HCT116 (cell line): ENCODE measurements at places on chromosomes 7 and 10.

- no peak for DNase-seq
Observed at GRCh38 chr7:91717681-91718470, 162.6 kb downstream of the MTERF1 start.

DNA sequence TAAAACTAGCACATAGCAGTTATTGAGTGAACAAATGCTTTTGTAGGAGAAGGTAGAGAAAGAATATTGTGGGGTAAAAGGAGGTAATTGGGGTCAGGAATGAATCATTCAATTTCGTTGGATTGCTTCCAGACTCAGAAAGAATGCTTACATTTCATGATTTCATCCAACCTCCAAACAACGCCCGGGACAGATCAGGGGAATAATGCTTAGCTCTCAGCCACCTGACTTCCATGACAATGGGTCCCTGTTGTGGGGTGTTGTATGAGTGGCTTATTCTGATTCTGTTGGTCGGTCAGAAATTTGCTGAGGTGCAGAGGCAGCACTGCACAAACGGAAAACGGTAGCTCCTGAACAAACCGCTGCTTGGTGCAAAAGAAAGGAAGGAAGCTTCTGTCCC, 24.0 kb upstream of the INPP5F start:
- no peak for DNase-seq

DNA sequence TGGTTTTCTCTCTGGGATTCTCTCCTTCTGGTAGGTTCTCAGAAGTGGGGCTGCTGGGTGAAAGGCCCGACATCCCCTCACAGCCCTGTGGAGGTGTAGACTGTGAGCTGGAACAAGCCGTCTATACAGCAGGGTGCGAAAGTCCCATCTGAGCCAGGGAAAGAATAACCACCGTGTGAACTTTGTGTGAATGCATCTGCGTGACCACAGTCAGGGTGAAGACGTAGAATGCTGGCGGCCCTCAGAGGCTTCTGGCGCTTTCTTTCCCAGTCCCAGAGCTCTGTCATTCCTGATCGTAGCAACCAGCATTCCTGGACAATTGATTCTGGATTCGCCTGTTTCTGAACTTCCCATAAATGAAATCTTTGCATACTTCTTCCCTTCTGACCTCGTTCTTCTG, 30.0 kb downstream of the ELFN1 start:
- DNase-seq = no peak

GRCh38 chr7:158246960-158247673, 340.5 kb downstream of the PTPRN2 start:
- no peak for DNase-seq

DNA sequence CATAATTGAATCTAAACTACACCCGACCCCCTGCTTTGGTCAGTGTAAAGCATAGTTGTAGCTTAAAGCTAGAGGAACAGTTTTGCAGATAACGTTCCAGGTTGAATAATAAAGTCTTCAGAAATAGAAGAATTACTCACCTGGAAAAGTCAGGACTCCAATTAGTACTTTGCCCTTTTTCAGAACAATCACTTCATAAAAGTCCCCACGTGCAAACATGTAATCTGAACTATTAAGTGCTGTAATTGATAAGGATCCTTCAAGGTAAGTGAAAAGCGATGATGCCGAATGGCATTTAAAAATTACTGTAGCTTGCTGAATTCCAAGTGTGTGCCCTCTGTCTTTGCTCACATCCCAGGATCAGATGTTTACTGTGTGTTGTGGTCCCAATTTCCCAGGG, 53.6 kb upstream of the INSYN2A start:
- DNase-seq = no peak

GRCh38 chr7:193481-194251, 1.3 kb downstream of the FAM20C start:
- DNase-seq = no peak

- DNase-seq = no peak
Observed at GRCh38 chr7:138233189-138233588, 156.9 kb downstream of the AKR1D1 start.

DNA sequence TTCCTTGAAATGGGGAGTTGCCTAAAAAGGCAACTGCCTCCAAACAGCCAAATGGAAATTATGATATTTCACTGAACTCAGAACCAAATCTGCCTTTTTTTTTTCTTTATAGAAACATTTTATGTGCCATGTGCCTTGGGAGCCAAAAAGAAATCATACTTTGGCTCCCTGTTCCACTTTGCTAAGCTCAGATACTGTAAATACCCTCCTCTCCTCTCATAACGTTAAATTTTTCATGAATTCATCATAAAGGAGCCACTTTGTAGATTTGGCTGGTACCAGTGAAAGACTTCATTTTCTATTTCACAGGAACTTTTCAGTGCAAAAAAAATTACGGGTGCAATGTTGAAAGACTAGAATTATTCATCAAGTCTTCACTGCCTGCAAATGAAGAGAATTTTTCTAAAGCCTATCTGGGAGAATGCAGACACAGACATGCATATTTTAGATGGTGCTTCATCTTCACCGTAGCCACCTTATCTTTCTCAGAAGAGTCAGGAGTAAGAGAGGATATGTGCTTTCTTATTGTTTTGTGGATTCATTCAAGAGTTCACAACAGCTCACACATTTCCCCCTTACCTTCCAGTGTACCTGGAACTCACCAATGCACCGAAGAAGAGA, 742.3 kb upstream of the GALNT17 start:
- DNase-seq = no peak

GRCh38 chr10:15370856-15371701, at the start of gene FAM171A1:
Gene FAM171A1 (minus strand): TSS chr10:15371289. CDS start chr10:15371052, 237 bp downstream.
- DNase-seq = no peak

- DNase-seq = no peak
Observed at GRCh38 chr7:100141555-100141949, 7.2 kb upstream of the LAMTOR4 start.

DNA sequence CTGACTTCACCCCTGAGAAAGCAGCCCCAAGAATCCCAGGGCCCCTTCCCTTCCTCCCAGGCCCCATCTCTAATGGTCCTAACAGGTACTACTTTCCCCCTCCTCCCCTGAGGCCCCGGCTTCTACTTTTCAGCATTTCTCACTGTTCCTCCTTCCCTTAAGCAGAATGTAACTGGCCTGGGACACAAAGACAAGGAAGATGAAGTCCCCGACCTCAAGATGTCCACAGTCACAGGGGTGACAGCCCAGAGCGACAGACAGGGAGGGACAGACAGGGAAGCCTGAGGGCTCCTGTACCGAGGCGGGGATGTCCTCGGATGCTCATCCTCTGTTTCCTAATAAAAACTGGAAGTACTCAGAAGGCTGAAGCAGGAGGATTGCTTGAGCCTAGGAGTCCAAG, 11.6 kb downstream of the AOC1 start:
- DNase-seq = no peak

DNA sequence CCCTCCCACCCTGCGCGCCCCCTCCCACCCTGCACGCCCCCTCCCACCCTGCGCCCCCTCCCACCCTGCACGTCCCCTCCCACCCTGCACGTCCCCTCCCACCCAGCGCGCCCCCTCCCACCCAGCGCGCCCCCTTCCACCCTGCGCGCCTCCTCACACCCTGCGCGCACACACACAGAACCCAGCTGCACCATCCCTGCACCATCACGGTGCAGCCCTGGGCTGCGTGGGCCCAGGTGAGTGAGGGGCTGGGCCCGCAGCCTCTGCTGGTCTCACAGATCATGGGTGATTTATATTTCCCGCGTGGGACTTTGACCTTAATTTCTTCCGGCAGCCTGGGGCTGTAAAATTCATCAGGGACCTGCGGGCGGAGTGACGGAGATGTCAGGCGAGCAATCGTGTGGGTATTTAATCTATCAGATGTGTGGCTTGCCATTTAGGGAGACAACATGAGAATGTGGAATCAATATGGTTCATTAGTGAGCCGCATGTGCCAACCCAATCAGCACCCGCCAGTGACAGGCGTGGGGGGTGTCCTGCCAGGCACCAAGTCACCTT, 57.7 kb downstream of the C10orf105 start:
- DNase-seq = no peak

GRCh38 chr7:22831602-22832305, 9.1 kb upstream of the TOMM7 start:
- no peak for DNase-seq

DNA sequence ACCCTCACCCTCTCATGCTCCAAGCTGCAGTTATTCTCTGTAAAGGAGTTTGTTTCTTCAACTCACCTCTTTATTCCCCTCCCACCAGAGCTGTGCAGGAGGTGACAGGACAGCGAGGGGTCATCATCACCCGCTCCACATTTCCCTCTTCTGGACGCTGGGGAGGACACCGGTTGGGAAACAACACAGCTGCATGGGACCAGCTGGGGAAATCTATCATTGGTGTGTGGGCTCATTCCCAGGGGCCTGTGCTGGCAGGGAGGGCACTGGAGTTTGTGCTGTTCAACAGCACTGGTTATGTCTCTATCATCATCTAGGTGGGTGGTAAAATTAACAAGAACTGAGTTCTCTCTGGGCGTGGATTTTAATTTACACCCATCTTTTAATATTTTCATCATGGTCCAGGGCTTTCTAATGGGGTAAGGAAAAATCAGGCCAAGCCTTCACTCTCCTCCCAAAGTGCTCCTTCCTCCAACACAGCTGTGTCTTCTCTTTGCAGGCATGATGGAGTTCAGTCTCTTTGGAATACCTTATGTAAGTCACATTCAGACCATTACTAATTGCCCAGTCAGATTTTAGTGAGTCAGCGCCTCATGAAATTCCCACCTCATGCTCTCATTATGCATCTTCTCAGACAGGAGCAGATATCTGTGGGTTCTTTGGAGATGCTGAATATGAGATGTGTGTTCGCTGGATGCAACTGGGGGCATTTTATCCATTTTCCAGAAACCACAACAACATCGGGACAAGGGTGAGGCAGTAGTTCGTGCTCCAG, 61.6 kb downstream of the PRSS58 start:
- no peak for DNase-seq

DNA sequence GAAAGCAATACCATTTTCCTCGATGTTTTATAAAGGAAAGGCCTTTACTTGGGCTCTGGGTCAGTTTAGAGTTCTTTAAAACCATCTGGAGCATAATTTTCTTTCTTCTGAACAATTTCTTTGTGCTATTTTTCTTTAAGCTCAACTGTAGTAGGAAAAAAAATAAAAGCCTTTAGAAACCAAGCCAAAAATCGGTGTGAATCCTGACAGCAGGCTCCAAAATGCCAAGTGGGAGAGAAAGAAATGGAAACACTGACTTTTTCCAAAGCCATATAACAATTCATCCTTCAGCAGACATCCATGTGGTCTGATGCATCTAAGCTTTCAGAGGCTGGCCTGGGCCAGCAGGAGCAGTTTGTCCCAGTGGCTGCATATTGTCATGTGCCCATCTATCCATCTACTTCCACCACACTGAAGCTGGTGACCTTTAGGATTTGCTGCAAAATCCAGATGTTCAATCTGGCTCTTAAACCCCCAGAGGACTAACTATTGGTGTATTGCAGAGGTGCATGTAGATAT, 23.0 kb upstream of the ITPRID1 start:
- no peak for DNase-seq

GRCh38 chr7:151175793-151176311, 8.4 kb upstream of the GBX1 start:
- no peak for DNase-seq

DNA sequence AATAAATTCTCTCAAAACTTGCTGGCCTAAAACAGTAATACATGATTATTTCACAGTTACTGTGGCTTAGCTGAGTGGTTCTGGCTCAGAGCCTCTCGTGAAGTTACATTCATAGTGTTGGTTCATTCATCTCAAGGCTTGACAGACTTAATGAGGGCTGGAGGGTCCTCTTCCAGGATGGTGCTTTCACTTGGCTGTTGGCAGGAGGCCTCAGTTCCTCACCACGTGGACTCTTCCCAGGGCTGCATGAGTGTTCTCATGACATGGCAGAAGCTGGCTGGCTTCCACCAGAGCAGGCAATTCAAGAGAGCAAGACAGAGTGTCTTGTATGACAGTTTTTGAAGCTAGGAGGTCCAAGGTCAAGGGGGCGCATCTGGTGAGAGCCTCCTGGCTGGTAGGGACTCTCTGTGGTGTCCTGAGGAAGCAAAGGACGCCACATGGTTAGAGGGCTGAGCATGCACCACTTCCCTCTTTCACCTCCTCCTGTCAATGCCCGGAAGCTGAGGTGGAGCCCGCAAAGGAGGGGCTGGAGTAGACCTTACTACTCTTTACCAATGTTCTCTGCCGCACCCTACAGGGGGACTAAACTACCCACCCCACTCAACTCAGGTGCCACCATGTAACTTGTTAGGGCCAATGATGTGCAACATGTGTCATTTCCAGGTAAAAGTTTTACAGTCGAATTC, 58.2 kb upstream of the YAE1 start:
- no peak for DNase-seq
